ENCODE measurements at places on chromosomes 11 and 22. TPM values are rescaled to one million over a fixed set of nuclear protein-coding genes. Genes with fewer than 3 reads are reported as not detected.
A peak's percentile ranks its signal among the peaks of the same experiment; 100 is the strongest.

GRCh38 chr11:121004206-121004840 is 19.6 kb upstream of the TBCEL start:
- peaks cover 36% of the 10 kb centered on the region for H3K27me3 ChIP-seq
- H3K4me1 ChIP-seq, result no peaks in the 10 kb centered on the region
- DNase-seq, result no peak

- H3K4me3 ChIP-seq, result no peak overlapping the region
- DNase-seq, result no peak
- no peak overlapping the region for H3K27ac ChIP-seq
Measured at GRCh38 chr22:10780281-10780680, 4747.7 kb upstream of the OR11H1 start.

DNA sequence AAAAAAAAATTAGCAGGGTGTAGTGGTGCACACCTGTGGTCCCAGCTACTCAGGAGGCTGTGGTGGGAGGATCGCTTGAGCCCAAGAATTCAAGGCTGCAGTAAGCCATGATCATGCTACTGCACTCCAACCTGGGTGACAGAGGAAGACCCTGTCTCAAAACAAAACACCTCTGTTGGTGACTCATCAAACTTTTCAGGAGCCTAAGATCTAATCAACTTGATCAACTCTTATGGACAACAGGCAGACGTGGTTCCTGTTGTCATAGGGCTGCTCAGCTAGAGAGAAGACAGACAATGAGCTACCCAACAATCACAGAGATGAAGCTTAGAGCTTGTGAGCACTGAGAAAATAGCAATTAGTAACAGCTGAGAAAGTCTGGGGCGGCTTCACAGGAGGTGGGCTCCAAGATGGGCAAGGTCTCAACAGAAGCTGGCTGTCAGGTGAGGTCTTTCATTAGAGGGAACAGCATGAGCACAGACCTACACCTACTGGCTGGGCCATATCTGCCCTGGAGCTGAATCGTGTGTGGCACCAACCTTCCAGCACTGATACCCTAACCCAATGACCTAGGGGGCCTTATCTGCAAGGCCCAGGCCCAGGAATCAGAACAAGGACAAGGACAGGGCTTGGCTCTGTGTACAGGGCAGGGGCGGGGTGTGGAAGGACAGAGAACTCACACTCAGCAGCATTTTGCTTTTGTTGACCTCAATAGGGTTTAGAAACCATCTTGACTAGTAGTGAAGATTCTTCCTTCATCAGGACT is 7.2 kb upstream of the UCP3 start:
- peaks cover 34% of the 10 kb centered on the region for H3K4me1 ChIP-seq
- no peaks in the 10 kb centered on the region for H3K27me3 ChIP-seq
- H3K36me3 ChIP-seq, result peaks cover 16% of the 10 kb centered on the region
- H3K4me3 ChIP-seq, result no peak overlapping the region

DNA sequence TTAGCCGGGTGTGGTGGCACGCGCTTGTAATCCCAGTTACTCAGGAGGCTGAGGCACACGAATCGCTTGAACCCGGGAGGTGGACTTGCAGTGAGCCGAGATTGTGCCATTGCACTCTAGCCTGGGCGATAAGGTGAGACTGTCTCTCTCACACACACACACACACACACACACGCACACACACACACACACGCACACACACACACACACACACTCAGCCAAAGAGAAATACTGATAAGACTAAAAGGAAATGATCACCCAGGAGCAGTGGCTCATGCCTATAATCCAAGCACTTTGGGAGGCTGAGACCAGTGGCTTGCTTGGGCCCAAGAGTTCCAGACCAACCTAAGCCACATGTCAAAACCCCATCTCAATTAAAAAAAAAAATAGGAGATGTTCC is 20.8 kb downstream of the HSPA8 start:
- H3K27ac ChIP-seq, result no peak overlapping the region
- no peaks in the 10 kb centered on the region for H3K27me3 ChIP-seq
- H3K4me1 ChIP-seq, result no peaks in the 10 kb centered on the region
- H3K4me3 ChIP-seq, result no peak overlapping the region
- no peak for DNase-seq

DDTL gene
- total RNA-seq, result not detected

DNA sequence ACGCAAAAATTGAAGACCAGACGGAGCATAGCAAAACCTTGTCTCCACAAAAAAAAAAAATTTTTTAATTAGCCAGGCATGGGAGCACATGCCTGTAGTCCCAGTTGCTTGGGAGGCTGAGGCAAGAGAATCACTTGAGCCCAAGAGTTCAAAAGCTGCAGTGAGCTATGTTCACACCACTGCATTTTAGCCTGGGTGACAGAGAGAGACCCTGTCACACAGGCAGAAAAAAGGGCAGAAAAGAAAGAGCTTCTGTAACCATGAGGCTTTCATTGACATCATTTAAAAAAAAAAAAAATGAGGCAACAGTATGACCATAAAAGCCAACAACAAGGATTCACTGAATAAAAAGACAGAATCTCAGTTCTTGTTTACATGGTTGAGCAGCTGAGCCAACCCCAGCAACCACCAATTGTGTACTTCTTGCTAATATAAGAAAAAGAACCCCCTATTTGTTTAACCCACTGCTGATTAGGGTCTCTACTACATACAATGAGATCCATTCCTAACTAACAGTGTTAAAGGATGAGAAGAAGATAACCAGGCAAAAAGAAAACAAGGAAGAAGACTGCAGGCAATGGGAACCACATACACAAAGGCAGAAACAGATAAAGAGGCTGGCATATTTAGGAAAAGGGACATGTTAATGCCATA is 86.2 kb upstream of the SCUBE2 start:
- DNase-seq, result no peak
- H3K4me3 ChIP-seq, result no peak overlapping the region
- H3K36me3 ChIP-seq, result peaks cover 11% of the 10 kb centered on the region
- no peaks in the 10 kb centered on the region for H3K4me1 ChIP-seq
- H3K27ac ChIP-seq, result no peak overlapping the region

- H3K27me3 ChIP-seq, result peaks cover 7% of the 10 kb centered on the region
- H3K27ac ChIP-seq, result no peak overlapping the region
- DNase-seq, result no peak
- H3K4me1 ChIP-seq, result no peaks in the 10 kb centered on the region
- H3K36me3 ChIP-seq, result no peaks in the 10 kb centered on the region
Measured at GRCh38 chr11:76748948-76749347, 34.2 kb upstream of the TSKU start.

GRCh38 chr11:92703449-92703830 is 266.0 kb upstream of the MTNR1B start:
- no peak overlapping the region for H3K27ac ChIP-seq
- peaks cover 5% of the 10 kb centered on the region for H3K36me3 ChIP-seq
- no peaks in the 10 kb centered on the region for H3K4me1 ChIP-seq
- DNase-seq, result no peak
- H3K4me3 ChIP-seq, result no peak overlapping the region

DNA sequence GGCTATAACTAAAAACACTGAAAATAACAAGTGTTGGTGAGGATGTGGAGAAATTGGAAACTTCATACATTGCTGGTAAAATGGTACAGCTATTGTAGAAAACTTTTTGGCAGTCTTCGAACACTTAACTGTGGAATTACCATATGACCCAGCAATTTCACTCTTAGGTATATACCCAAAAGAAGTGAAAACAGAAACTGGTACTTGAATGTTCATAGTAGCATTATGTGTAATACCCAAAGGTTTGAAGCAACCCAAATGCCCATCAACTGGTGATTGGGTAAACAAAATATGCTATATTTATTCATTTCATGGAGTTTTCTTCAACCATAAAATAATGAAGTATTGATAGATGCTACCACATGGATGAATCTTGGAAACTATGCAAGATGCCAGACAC is 40.8 kb upstream of the FTH1 start:
- H3K4me3 ChIP-seq, result peak overlapping the region; percentile 72
- no peaks in the 10 kb centered on the region for H3K36me3 ChIP-seq
- H3K27ac ChIP-seq, result peak overlapping the region; percentile 97
- no peak for DNase-seq
- no peaks in the 10 kb centered on the region for H3K27me3 ChIP-seq

- no peaks in the 10 kb centered on the region for H3K36me3 ChIP-seq
- peaks cover 14% of the 10 kb centered on the region for H3K27me3 ChIP-seq
- H3K27ac ChIP-seq, result no peak overlapping the region
- H3K4me3 ChIP-seq, result no peak overlapping the region
- no peak for DNase-seq
Measured at GRCh38 chr11:71542382-71542781, 4.6 kb downstream of the KRTAP5-8 start.

GRCh38 chr11:19843079-19843478 is 130.4 kb downstream of the NAV2 start:
- H3K27ac ChIP-seq, result no peak overlapping the region
- no peak overlapping the region for H3K4me3 ChIP-seq
- no peaks in the 10 kb centered on the region for H3K4me1 ChIP-seq
- H3K36me3 ChIP-seq, result no peaks in the 10 kb centered on the region

PITPNM1 gene
- 66.0 TPM for total RNA-seq

- H3K27ac ChIP-seq, result no peak overlapping the region
- H3K4me1 ChIP-seq, result no peaks in the 10 kb centered on the region
- no peaks in the 10 kb centered on the region for H3K36me3 ChIP-seq
- no peak overlapping the region for H3K4me3 ChIP-seq
- DNase-seq, result no peak
Measured at GRCh38 chr11:79226126-79226525, 214.7 kb downstream of the TENM4 start.

- DNase-seq, result no peak
- peaks cover 7% of the 10 kb centered on the region for H3K27me3 ChIP-seq
- no peaks in the 10 kb centered on the region for H3K36me3 ChIP-seq
- no peak overlapping the region for H3K4me3 ChIP-seq
Measured at GRCh38 chr11:111285189-111286091, 12.9 kb upstream of the POU2AF3 start.

GRCh38 chr11:132402071-132402684 is 1031.8 kb downstream of the NTM start:
- no peak overlapping the region for H3K4me3 ChIP-seq
- peaks cover 4% of the 10 kb centered on the region for H3K36me3 ChIP-seq
- no peak for DNase-seq
- H3K27ac ChIP-seq, result no peak overlapping the region
- H3K27me3 ChIP-seq, result no peaks in the 10 kb centered on the region

DNA sequence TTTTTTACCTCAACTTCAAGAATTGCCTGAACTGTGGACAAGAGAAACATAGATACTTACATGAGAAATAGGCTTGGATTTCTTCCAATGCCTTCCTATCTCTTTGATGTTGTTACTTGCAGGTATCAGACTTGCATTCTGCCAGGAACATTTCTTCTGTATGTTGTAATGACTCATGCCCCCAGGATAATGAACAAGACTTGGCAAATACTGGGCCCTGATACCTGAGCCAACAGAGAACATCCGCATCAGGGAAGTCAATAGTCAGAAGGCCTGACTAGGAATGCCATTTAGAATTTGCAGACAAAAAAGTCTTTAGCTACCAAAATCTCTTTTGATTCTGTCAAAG is 273.7 kb upstream of the KIRREL3 start:
- H3K4me1 ChIP-seq, result no peaks in the 10 kb centered on the region
- no peak overlapping the region for H3K27ac ChIP-seq
- H3K27me3 ChIP-seq, result peaks cover 2% of the 10 kb centered on the region
- H3K4me3 ChIP-seq, result no peak overlapping the region

Measured in natural killer cell treated with Interleukin-12 subunit alpha and Interleukin-12 subunit beta and Interleukin-15 and Interleukin-18, amount 100 ng/mL, for 72 hours (primary cell).